ENCODE measurements at places on chromosomes 16 and 17.

DNA sequence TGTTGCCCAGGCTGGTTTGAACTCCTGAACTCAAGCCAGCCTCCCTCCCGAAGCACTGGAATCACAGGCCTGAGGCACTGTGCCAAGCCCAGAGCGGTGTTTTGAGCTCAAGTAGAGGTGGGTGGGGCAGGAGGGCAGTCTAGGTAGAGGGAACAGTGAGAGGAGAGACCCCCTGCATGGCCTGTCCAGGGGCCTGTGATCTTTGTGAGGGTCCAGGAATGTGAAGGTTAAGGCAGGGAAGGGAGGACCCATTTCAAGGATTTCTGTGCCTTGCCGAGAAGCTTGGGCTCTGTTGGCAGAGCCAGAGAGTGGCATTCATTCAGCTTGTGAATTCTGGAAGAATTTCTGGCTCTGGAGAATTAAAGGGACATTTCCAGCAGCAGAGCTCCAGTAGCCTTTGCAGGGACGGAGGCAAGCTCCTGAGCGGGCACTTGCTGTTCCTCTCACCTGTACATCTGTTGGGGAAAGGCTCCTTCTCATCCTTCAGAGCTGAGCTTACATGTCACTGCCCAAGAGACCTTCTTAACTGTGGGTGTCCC lies 2.7 kb downstream of the WWOX start:
- DNase-seq = no peak

GRCh38 chr17:19345067-19345460 lies 17.5 kb downstream of the B9D1 start:
- no peak for DNase-seq

GRCh38 chr17:55294042-55294751 lies 29.4 kb downstream of the HLF start:
- DNase-seq = no peak

- DNase-seq = no peak
These were observed 22.0 kb upstream of the ALDH3A1 start for GRCh38 chr17:19769946-19770652.

DNA sequence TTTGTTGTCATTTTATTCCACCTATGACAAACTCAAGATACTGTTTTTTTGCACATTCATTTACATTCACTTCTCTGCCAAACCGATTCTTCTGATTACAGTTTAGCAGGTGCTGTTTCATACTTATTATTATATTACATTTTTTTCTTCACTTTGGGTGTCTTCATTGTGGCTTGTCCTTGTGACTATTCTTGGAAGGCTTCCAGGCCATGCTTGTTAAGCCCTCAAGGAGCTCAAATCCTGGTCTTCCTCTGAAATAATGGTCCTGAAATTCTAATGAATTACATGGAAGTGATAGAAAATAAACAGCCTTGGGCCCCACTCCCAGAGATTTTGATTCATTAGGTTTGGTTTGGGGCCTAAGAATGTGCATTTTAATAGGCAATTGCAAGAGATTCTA lies 1.4 kb downstream of the KRTAP2-4 start:
- DNase-seq = no peak

DNA sequence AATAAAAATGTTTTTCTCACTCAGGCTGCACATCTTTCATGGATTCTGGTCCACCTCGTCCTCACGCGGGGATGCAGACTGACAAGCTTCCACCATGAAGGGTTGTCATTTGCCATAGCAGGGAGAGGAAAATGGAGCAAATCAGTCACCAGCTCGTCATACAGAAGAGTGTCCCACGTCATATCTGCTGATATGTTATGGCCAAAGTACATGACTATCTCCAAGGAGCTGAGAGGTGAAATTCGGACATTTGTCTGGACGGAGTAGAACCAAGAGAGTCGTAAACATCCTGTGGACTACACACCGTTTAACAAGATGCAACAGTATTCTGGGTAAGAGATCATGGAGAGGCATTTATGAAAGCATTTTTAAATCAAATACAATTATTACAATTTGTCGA lies 75.3 kb upstream of the MYOCD start:
- no peak for DNase-seq

GRCh38 chr16:30065943-30066760 lies 592 bp downstream of the ALDOA start:
- DNase-seq = peak; percentile 51

DNA sequence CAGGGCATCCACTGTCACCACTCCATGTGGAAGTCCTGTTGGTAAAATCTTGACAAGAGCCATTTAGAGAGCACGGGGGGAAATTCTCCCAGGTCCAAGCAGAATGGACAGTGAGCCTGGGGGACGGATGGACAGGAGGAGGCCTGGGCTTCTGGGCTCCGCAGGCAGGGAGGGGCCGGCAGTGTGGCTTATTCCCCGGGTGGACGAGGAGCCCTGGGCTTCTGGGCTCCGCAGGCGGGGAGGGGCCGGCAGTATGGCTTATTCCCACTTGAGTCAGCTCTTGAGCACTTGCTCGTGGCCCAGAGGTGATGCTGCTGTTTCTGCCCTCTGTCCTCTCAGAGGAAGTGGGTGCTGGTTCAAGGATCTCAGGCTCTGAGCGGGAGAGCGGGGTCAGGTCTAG lies 22.2 kb upstream of the RPL13 start:
- DNase-seq = no peak

DNA sequence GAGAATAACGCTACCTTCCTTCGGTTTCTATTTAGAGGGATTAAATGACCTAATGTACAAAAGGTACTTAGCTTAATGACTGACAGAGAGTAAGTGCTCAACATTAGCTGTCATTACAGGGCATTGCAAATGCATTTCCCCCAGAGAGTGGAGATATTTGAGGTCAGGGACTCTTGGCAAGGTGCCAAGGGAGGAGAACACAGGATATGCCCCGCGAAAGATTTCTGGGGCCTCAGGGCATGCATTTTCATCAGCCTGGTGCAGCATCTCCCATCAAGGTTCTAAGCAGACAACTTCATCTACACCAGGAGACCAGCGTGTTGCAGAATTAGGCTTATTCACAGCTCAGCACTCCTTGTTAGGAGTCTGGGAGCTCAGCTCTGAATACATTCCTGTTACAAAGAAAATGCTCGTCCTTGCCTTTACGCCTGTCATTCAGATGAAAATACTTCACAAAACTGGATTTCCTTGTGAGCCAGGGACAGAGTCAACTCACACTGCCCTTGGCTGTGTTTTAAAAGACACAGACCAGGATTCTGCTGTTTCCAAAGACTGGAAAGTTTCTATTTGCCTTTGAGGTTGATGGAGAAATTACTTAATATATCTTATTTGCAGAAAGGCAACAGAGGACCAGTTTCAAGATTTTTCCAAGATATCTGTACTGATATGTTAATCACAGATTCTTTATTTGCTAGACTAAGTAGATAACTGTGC lies 108.2 kb downstream of the VAT1L start:
- DNase-seq = no peak

- no peak for DNase-seq
These were observed 15.3 kb downstream of the HSD11B2 start for GRCh38 chr16:67445913-67446907.

- no peak for DNase-seq
These were observed 572 bp downstream of the PGP start for GRCh38 chr16:2213817-2214718.

DNA sequence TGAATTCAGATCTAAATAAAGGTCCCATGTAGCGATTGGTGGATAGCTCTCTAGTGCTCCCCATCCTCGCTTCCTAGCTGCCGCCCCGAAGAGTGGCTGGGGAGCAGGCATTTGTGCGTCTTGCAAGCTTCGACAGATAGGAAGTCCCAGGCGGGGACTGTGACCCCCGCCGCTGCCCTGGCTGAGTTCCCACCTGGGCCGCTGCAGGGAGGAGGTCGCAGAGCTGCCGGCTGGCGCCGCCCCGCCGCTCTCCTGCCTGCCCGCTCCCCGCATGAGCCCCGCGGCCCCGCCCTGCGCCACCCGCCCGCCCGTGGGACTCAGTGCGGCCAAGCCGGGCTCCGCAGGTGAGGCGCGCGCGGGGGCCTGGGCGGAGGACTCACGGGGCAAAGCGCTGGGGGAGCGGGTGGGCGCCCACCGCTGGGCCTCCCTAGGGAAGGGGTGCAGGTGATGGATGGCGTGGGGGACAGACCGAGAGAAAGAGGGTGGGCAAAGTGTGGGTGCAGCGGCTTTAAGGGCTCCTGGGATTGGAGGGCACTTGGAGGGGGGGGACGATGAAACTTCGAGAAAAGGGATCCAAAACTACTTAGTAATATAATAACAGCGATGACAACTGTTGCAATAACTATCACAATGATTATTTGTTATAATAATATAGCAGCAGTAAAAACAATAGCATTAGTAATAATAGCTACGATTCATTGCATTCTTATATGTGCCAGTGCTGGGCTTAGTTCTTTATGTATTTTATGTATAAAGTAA lies at the start of gene OTOA:
OTOA (plus strand) TSS at position 80 of the 759 bp plus-strand sequence. CDS start 14,547 bp downstream, outside the sequence.
- DNase-seq = peak; percentile 34

- peak; percentile 8 for DNase-seq
These were observed 11.5 kb downstream of the CLUH start for GRCh38 chr17:2700030-2700490.

DNA sequence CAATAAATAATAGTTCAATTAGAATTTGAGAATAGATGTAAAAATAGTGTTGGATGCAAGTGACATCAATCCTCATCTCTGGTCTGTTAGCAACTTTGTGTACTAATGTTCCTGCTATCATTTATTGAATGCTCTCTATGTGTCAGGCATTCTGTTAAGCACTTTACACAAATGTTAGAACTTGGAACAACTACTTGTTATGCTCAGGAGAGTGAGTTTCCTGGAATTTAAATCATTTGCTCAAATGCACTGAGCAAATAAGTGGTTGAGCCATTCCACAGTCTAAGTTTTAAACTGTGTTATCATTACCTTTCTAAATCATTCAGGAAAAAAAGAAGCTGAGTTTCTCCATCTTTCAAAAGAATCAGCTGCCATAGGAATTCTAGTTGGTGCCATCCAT lies 1327.3 kb upstream of the GOT2 start:
- DNase-seq = no peak

DNA sequence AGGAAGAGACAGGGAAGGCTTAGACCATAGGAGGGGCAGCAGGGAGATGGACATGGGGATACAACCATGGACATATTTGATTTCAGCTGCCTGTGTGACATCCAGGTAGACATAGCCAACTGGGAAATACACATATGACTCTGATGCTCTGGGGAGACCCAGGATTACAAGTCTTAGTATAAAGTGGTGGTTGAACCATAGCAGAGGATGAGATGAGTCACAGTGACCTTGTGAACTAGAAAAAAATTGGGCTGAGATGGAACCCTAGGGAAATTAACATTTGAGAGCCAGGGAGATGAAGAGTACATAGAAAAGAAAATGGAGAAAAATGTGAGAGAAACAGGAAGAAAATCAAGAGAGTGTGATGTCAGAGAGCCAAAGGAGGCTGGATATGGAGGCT lies 10.2 kb downstream of the MARCHF10 start:
- DNase-seq = no peak
